ENCODE measurements at places on chromosomes 5 and 9. TPM values are rescaled to one million over a fixed set of nuclear protein-coding genes. Genes with fewer than 3 reads are reported as not detected.

DNA sequence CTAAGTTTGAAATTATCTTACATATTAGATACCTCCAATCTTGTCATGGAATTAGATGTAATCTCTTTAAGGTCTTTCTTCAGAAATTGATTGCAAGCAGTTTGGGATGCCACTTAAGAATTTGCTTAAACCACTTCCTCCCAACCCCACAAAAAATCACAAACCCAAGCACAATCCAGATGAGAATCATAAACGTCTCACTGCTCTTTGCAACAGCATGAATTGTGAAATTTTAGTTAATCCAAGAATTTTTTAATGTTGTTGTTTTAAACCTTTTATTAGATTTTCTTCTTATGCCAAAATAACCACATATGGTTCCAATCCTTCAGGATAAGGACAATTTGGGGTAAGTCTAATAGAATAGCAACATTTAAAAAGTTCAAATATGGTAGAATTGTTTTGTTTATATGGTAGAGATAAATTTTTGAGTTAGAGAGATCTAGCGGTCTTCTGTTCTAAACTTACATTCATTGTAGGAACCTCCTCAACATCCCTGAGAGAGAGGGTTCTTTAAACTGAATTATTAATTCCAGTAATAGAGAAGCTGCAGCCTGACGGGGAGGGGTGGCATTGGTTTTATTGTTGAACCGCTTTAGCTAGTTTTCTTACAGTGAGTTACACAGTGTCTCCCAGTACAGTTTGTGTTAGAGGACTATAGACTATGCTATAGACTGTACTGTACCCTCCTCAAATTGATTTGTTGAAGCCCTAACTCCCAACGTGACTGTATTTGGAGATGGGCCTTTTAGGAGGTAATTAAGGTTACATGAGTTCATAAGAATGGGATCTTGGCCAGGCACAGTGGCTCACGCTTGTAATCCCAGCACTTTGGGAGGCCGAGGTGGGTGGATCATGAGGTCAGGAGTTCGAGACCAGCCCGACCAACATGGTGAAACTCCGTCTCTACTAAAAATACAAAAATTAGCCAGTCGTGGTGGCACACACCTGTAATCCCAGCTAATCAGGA is 24.8 kb upstream of the IL6ST start:
- H3K27me3 ChIP-seq: no peaks in the 10 kb centered on the region
- H3K4me3 ChIP-seq: no peak overlapping the region
- H3K4me1 ChIP-seq: no peaks in the 10 kb centered on the region
- no peak overlapping the region for H3K27ac ChIP-seq

DNA sequence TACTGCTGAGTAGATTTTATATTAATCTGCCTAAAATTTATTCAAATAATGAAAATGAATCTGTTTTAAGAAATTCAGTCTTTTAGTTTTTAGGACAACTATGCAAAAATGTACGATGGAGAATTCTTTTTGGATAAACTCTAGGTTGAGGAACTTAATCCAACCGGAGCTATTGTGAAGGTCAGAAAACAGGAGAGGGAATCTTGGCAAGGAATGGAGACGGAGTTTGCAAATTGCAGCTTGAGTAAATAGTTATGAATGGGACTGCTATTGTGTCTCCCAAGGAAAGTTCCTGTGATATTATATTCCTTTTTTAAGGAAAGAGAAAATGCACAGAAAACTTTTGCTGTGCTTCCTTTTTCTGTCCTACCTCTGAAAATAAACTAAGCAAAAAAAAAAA is 67.9 kb downstream of the IQGAP2 start:
- DNase-seq: no peak
- no peak overlapping the region for H3K4me3 ChIP-seq
- peaks cover 3% of the 10 kb centered on the region for H3K36me3 ChIP-seq

DNA sequence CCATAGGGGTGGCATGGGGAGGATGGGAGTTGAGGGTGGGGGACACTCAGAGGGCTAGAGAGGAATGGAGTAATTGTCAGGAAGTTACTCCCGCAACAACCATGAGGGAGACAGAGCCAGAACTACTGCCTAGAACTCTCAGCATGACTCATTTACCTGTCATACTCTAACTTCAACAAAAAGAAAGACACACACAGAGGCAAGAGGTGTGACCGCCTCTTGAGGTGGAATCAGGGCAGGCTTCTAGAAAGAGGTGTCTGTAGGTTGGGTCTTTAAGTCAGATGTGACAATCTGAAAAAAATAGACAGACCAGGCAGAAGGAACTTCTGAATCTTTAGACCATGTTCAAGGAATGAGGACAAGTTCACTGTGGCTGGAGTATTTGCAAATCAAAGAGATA is 73.4 kb downstream of the GABBR2 start:
- no peak overlapping the region for H3K4me3 ChIP-seq
- H3K4me1 ChIP-seq: no peaks in the 10 kb centered on the region
- H3K36me3 ChIP-seq: no peaks in the 10 kb centered on the region
- H3K27me3 ChIP-seq: peaks cover 8% of the 10 kb centered on the region
- DNase-seq: no peak
- no peak overlapping the region for H3K27ac ChIP-seq

DNA sequence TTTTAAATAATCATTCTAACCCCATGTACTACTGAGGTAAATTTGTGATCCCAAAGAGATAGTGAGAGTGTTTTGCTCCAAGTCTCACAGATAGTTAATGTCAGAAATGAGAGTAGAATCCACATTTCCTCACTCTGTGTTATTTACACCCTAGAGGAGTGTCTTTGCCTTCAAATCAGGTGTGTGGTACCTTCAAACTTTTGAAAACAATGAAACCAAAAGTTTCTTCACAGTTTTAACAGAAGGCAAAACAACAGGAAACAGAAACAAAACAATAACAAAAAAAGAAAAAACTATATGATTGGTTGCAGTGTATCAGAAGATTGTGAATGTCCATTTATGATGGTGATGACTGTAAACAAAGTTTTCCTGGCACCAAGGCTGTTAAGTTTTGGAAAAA is 85.9 kb downstream of the ERBIN start:
- no peaks in the 10 kb centered on the region for H3K4me1 ChIP-seq
- H3K27ac ChIP-seq: no peak overlapping the region
- peaks cover 8% of the 10 kb centered on the region for H3K36me3 ChIP-seq
- H3K27me3 ChIP-seq: no peaks in the 10 kb centered on the region
- no peak for DNase-seq

- peaks cover 17% of the 10 kb centered on the region for H3K4me1 ChIP-seq
- peak within 1 kb of the TSS; percentile 94 for H3K4me3 ChIP-seq
- no peaks in the 10 kb centered on the region for H3K36me3 ChIP-seq
- H3K27me3 ChIP-seq: peaks cover 59% of the 10 kb centered on the region
- peak within 1 kb of the TSS; percentile 41 for H3K27ac ChIP-seq
These were observed at the start of gene SVEP1 for GRCh38 chr9:110579034-110579861. SVEP1 (minus strand) TSS chr9:110579741; CDS start chr9:110579543, 198 bp downstream.

The KIF4B gene
- total RNA-seq: not detected

The TMCO6 gene
- total RNA-seq: 27.4 TPM

The PCDHGB5 gene
- total RNA-seq: 1.5 TPM
